ENCODE measurements at places on chromosomes 4 and X.

DNA sequence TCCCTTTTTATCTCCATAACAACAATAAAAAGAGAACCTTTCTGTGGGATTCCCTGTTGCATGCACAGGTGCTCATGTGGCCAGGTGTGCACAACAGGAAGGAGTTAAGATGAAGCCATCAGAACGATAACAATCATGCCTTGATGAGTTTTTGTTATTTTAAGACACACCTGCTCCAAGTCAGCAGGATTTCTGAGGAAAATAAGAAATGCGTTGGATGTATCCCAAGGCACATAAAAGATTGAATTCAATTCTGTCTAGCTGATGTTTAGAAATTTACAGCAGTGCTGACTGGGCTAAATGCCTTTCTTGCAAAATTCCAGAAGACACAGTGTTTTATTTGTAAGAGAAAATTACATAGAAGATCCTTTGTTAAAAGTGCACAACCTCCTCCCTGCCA, 1678.2 kb downstream of the ARAP2 start:
- no peak for DNase-seq

- DNase-seq = peak; percentile 67
Measured at GRCh38 chr4:89307446-89308160, at the start of gene GPRIN3. GPRIN3 (minus strand) TSS chr4:89307800; CDS start chr4:89250110, 57,690 bp downstream.

GRCh38 chr4:3233391-3234071, 15.4 kb upstream of the MSANTD1 start:
- no peak for DNase-seq

DNA sequence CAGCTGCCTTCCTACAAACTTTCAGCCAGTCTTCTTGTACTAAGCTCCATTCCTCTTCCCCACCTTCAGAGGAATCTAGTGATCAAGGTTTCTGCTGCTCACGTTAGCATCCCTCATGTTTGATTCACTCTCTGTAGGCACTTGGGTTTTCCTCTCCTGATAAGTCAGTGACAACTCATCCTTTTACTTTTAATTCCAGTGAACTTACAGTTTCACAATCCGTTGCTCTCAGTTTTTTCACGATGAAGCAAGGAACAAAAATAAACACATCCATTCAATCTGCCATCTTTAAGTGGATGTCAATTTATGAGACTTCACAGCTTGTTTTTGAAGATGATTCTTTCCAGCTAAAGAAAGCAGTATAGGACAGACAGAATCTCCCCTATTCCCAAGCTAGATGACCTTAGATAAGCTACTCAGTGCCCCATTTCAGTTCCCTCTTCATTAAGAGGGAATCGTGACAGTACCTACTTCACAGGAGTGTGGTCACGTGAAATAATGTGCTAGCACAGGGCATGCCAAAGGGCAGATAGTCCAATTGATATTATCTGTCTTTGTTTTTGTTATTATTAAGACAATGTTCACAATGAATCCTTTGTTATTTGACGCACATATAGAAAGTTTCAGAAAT, 234.3 kb downstream of the PALLD start:
- DNase-seq = no peak

DNA sequence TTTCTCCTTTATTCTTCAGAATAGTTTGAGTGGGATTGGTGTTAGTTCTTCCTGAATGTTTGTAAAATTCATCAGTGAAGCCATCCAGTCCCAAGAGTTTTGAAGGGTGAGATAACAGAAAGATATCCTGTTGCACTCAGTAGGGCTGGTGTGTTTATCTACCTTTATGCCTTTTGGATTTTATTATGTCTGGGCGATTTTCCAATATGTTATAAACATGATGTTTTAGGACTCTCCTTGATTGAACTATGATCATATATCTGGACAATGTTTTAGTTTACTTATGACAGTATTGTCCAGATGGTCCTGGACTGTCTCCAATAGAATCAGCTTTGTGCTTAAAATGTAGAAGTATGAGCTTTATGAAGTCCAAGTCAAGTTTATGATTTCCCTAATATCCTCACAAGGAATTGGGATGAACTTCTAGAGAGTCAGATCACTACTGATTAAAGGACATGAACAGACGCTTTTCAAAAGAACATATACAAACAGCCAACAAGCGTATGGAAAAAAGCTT, 77.6 kb upstream of the ITM2A start:
- DNase-seq = no peak

DNA sequence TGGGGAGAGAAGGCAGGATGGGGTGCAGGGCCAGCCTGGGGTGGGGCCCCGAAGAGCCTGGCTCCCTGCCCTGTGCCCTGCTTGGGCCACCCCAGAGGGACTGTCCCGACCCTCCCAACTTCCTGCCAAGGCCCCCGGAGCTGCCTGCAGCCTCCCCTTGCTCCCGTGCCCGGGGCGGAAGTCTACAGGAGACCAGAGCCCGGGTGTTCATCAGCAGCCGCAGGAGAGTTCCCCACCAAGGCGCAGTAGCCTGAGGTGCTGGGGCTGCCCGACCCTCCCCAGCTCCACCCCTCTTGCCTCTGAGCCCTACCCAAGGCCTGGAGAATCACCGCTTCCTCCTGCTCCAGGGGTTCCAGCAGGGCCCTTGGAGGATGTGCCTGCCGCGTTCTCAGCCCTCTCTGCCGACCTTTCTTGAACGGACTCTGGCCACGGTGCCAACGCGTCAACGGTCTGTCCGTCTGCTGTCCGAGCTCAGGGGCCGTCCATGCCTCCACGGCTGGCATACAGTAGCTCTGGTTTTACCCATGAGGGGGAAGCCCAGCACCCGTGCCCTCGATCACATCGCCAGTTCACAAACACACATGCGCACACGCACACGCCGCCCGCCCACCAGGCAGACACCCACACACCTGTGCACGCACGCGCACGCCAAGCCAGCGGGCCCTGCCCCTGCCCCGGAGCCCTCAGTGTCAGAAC, 36.0 kb upstream of the SPON2 start:
- DNase-seq = no peak

- DNase-seq = no peak
Measured at GRCh38 chrX:46327566-46328115, 217.6 kb downstream of the ZNF674 start.

DNA sequence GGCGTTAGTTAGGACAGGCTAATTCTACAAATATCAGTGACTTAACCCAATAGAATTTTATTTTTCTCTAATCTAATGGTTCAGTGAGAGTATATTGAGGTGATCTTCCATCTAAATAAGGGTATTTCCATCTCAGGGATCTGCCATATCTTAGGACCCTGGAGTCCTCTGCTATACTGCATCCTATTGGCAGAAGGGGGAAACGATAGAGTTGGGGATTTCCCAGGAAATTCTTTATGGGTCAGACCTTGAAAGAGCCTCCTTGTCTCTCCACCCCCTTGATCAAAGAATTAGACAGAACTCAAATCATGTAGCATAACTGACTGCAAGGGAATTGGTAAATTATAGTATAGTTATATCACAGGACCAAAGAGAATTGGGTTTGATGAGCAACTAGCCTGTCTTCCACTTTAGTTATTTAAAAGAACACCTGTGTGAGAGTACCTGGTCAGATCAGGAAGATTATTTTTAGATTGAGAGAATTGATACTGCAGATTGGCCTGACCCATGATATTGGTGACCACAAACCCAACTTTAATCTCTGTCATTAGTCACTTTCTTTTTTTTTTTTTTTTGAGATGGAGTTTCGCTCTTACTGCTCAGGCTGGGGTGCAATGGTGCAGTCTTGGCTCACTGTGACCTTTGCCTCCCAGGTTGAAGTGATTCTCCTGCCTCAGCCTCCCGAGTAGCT, 25.6 kb downstream of the SMARCA5 start:
- DNase-seq = no peak

- peak; percentile 57 for DNase-seq
Measured at GRCh38 chrX:120604361-120604782, 471 bp downstream of the MCTS1 start.

- DNase-seq = no peak
Measured at GRCh38 chrX:42837101-42837726, 59.3 kb upstream of the PPP1R2C start.

- no peak for DNase-seq
Measured at GRCh38 chr4:37397505-37397904, 153.0 kb downstream of the NWD2 start.

DNA sequence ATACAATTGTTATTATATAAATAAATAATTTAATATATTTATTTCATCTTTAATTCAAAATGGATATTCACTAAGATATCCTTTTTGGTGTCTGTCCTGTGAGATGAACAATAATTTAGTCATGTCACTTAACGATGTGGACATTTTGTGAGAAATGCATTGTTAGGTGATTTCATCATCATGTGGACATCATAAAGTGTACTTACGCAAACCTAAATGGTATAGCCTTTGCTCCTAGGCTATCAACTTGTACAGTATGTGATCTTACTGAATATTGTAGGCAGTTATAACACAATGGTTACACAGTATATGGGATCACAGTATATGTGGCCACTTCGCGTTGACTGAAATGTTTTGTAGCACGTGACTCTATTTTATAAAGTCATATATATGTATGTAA, 20.2 kb upstream of the CHRNA9 start:
- no peak for DNase-seq

DNA sequence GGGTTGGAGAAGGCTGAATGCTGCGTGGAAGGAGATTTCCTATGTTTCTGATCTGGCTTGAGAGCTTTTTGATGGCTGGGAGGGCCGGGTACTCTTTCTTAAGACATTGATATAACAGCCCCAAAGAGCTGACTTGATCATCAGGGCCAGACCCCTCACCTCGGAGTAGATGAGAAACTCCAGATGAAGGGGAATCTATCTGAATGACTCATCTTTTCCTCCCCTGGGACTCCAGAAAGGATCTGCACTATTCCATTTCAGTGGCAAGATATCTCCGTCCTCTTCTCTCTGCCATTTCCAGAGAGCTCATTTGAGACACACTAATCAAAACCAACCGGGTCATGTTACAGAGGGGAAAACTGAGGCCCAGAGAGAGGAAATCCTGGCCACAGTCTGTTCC, 92.9 kb upstream of the MSX1 start:
- DNase-seq = no peak

DNA sequence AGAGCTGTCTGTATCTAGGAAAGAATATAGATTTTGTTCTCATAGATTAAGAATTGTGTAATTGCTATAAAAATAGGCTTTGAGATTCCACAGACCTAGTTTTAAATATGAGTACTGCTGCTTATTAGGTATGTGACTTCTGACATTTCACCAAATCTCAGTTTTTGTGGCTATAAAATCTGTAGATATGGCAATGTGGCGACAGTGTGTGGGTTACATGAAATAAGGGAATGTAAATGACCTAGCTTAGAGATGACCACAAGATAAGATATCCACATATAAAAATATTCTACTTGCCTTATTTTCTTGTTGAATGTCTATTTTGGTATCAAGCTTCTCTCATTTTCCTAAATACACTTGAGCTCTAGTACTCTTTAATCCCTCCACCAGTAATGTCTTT, 193.8 kb downstream of the UNC5C start:
- no peak for DNase-seq

DNA sequence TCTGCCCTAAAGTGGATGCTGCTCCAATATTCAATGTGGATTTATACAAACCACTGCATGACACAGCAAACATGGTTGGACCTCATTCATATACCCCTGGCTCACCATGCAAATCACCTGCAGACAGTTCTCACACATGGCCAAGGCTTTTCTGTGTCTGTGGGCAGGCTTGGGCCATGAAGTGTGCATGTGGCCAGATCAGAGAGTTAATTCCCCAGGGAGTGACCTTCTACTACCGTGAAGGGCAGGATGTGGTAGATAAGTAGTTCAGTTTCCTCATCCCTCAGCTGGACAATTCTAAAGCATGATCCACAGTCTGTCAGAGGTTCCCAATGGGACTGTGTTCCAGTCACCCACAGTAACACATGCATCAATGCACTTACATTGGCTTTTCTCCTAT, 24.6 kb upstream of the BCLAF3 start:
- no peak for DNase-seq

DNA sequence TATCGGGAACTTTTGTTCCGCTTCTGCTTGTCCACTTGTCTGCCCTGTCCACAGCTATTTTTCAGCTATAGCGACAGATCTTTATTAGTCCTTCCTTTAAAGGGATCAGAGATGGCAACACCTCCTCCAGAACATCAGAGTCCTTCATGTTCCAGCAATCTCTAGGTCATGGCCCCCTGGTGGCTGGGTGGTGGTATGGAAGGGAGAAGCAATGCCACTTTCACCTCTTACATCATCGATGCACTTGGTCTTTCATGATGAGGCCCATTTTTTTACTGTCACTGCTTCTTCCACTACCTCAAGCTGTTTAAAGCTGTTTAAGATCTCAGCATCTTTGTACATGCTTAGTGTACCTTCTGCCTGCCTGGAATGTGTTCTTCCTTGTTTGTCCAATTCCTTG, 106.7 kb downstream of the ARHGAP6 start:
- peak; percentile 56 for DNase-seq

- no peak for DNase-seq
Measured at GRCh38 chr4:6241062-6241845, 28.4 kb upstream of the WFS1 start.

DNA sequence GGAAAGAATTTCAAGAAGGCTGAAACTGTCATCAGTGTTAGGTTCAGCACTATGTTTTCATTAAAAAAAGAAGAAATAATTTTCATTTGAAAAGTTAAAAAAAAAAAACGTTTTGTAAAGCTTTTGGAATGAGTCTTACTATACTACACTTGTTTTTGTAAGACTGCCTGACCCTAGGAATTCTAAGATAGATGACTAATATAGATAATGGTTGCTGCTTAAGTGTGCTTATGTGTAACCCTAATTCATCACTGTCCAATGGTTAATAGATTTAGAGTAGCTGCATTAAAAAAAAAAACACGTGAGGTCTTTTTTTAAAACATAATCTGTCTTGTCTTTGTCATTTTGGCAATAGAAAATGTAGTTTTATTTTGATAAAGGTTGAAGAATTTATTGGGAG, 323.2 kb downstream of the IL1RAPL1 start:
- DNase-seq = no peak

DNA sequence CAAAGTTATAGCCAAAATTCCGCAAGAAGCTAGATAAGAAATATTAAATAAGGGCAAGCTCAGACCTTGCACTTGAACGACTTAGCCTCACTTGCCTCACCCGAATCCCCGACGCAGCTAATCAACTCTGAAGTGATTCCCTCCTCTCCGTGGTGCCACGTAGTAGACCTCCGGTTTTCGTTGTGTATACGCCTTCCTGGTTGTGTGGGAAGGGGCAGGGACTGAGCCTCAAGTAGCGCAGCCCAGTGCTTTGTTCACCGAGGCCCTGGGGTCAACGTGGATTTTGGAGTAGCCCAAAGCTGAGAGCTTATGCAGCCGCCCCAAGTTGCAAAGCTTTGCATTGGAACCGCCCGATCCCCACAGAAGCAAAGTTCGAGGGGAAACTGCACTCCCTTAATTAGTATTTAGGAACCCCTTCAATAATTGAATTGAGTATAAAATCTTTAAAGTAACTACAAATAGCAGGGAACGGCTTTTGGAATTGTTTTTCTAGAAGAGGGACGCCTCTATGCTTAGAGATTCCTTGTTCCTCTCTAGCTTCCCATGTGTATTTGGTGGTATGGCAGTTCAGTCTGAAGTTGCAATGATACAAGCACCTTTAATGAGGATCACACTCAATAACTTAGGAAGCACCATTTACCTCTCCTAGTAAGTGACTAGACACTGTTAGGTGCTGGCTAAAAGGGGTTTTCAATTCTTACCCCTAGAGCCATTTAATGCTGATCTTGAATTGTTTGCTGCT, 55.7 kb downstream of the LINC00632 start:
- DNase-seq = peak; percentile 6
